ENCODE measurements at places on chromosomes 13 and 19. TPM values are rescaled to one million over a fixed set of nuclear protein-coding genes. Genes with fewer than 3 reads are reported as not detected.

GRCh38 chr13:52737965-52738364 lies 1.7 kb downstream of the CNMD start:
- DNase-seq: no peak
- H3K27me3 ChIP-seq: peaks cover 37% of the 10 kb centered on the region
- H3K36me3 ChIP-seq: no peaks in the 10 kb centered on the region
- H3K4me3 ChIP-seq: no peak overlapping the region
- H3K4me1 ChIP-seq: no peaks in the 10 kb centered on the region

- no peak overlapping the region for H3K4me3 ChIP-seq
- H3K36me3 ChIP-seq: no peaks in the 10 kb centered on the region
- H3K27me3 ChIP-seq: no peaks in the 10 kb centered on the region
- DNase-seq: no peak
- H3K27ac ChIP-seq: no peak overlapping the region
These were observed 41.0 kb upstream of the USP29 start for GRCh38 chr19:57078802-57079201.

GRCh38 chr19:51168564-51169282 lies 26.6 kb downstream of the SIGLEC7 start:
- H3K4me3 ChIP-seq: no peak overlapping the region

- no peaks in the 10 kb centered on the region for H3K36me3 ChIP-seq
- DNase-seq: no peak
- no peak overlapping the region for H3K4me3 ChIP-seq
- H3K27me3 ChIP-seq: no peaks in the 10 kb centered on the region
- peaks cover 4% of the 10 kb centered on the region for H3K4me1 ChIP-seq
These were observed 4.3 kb downstream of the DMKN start for GRCh38 chr19:35509018-35509652.

GRCh38 chr19:31648347-31648746 lies 299.1 kb upstream of the TSHZ3 start:
- no peaks in the 10 kb centered on the region for H3K27me3 ChIP-seq
- no peaks in the 10 kb centered on the region for H3K4me1 ChIP-seq
- H3K4me3 ChIP-seq: no peak overlapping the region
- H3K27ac ChIP-seq: no peak overlapping the region
- DNase-seq: no peak

- no peaks in the 10 kb centered on the region for H3K27me3 ChIP-seq
- H3K4me1 ChIP-seq: no peaks in the 10 kb centered on the region
- no peak overlapping the region for H3K4me3 ChIP-seq
- no peak overlapping the region for H3K27ac ChIP-seq
- no peaks in the 10 kb centered on the region for H3K36me3 ChIP-seq
- no peak for DNase-seq
These were observed 104.9 kb downstream of the CACNA1A start for GRCh38 chr19:13401388-13401787.

DNA sequence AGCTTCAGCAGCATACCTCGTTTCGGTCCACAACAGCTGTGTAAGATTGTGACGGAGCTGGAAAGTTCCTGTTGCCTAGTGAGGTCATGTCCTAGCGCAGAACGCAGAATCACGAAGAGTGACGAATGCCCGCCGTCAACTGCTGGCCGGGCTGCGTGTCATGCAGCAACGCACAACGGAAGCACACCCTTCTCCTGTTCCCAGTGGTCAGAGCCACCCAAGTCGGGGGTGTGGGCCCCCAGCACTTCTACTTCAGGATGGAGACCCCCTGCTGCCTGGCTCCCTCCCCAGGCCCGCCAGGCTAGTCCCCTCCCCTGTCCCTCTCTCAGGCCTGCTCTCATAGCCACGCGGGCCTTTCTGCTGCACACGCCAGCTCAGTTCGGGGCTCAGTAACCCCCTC lies 25.9 kb downstream of the C2CD4C start:
- H3K27ac ChIP-seq: no peak overlapping the region
- H3K36me3 ChIP-seq: no peaks in the 10 kb centered on the region
- no peak overlapping the region for H3K4me3 ChIP-seq
- no peak for DNase-seq

GRCh38 chr19:48746738-48747575 lies at the start of gene IZUMO1:
IZUMO1 (minus strand) TSS chr19:48746909; CDS start chr19:48745859, 1,050 bp downstream.
- H3K27me3 ChIP-seq: no peaks in the 10 kb centered on the region
- peak; percentile 87 for DNase-seq
- peak within 1 kb of the TSS; percentile 71 for H3K27ac ChIP-seq
- H3K4me3 ChIP-seq: peak within 1 kb of the TSS; percentile 62

DNA sequence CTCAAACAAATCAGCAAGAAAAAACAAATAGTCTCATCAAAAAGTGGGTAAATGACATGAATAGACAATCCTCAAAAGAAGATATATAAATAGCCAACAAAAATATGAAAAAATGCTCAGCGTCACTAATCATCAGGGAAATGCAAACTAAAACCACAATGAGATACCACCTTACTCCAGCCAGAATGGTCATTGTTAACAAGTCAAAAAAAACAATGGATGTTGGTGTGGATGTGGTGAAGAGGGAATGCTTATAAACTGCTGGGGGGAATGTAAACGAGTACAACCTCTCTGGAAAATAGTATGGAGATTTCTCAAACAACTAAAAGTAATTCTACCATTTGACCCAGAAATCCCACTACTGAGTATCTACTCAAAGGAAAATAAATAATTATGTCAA lies 239.2 kb upstream of the RFC3 start:
- no peaks in the 10 kb centered on the region for H3K27me3 ChIP-seq
- DNase-seq: no peak
- H3K4me3 ChIP-seq: no peak overlapping the region
- H3K4me1 ChIP-seq: no peaks in the 10 kb centered on the region

DNA sequence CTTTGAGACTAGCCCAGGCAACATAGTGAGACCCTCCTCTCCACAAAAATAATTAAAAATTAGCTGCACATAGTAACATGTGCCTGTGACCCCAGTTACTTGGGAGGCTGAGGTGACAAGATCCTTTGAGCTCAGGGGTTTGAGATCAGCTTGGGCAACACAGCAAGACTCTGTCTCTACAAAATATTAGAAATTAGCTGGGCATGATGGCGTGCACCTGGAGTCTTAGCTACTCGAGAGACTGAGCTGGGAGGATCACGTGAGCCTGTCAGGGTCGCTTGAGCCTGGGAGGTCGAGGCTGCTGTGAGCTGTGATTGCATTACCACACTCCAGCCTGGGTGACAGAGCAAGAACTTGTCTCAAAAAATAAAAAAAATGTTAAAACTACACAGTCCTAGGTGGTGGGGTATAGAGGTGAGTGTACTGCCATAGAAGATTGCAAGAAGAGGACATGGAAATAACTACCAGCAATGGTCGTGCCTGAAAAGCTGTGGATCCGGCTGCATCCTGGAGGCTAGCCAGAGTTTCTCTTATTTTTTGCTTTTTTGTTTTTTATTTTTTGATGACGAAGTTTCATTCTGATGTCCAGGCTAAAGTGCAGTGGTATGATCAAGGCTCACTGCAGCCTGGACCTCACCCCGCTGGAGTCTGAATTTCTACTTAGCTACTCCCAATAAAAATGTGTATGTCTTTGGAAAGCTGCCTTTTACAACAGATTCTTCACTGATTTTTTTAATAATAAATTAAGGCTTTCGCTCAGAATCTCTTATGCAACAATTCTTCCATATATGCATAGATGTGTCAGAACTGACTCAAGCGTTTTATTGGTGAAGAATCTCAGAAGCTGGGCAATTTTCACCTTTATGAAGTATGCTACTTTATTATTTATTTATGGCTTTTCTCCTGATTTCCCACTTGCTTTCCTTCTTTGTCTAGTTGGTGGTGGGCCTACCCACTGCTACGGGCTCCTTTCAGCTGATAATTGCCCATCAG lies 393.8 kb downstream of the TSHZ3 start:
- H3K36me3 ChIP-seq: no peaks in the 10 kb centered on the region
- H3K4me3 ChIP-seq: no peak overlapping the region
- no peak overlapping the region for H3K27ac ChIP-seq
- no peaks in the 10 kb centered on the region for H3K27me3 ChIP-seq

- no peaks in the 10 kb centered on the region for H3K36me3 ChIP-seq
- H3K27me3 ChIP-seq: no peaks in the 10 kb centered on the region
- no peak overlapping the region for H3K4me3 ChIP-seq
- H3K4me1 ChIP-seq: no peaks in the 10 kb centered on the region
These were observed 32.3 kb downstream of the UGGT2 start for GRCh38 chr13:96020931-96021330.

GRCh38 chr19:28556371-28556770 lies 656.6 kb downstream of the UQCRFS1 start:
- H3K4me3 ChIP-seq: no peak overlapping the region
- no peaks in the 10 kb centered on the region for H3K36me3 ChIP-seq
- no peaks in the 10 kb centered on the region for H3K27me3 ChIP-seq
- no peaks in the 10 kb centered on the region for H3K4me1 ChIP-seq
- no peak for DNase-seq

DNA sequence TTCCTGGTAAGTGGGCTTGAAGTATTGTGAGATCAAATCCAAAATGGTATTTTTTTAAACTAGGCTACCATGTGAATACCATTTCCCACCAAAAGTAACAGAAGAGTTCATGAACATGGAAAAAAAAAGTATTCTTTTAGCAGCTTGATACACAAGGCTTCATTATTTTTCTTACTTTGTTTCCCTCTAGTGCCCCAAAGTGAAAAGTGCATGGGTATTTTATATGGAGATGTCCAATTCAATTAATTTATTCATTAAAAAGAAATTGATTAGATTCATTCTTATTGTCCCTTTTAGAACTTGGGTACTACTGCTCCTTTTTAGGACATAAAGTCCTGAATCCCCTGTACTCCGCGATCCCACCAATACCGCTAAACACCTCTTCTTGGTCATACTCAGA lies 28.6 kb upstream of the SCEL start:
- no peak overlapping the region for H3K27ac ChIP-seq
- H3K4me3 ChIP-seq: no peak overlapping the region
- H3K4me1 ChIP-seq: no peaks in the 10 kb centered on the region
- no peak for DNase-seq

GRCh38 chr13:101149735-101150384 lies 266.4 kb downstream of the NALCN start:
- H3K4me3 ChIP-seq: no peak overlapping the region
- H3K27me3 ChIP-seq: no peaks in the 10 kb centered on the region
- no peaks in the 10 kb centered on the region for H3K36me3 ChIP-seq
- DNase-seq: no peak

DNA sequence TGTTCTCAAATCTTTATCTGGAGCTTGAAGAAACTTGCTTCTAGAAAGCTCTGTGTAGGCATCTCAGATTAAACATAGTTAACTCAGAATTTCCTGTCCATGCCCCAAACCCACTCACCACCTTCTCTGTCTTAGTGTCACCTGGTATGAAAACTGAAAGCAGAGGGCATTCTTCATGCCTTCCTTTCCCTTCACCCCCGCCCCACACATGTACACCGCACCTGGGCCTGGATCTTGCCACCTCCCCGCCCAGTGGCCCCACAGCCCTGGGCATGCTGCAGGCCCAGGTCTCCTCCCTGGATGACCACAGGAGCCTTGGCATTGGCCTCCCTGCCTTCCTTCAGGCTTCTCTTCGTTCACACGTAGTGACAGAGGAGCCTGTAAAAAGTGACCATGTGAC lies 15.8 kb downstream of the CFAP97D2 start:
- H3K27me3 ChIP-seq: no peaks in the 10 kb centered on the region
- no peaks in the 10 kb centered on the region for H3K4me1 ChIP-seq
- H3K27ac ChIP-seq: no peak overlapping the region
- H3K4me3 ChIP-seq: no peak overlapping the region
- no peak for DNase-seq
- H3K36me3 ChIP-seq: no peaks in the 10 kb centered on the region

GRCh38 chr13:23941211-23941610 lies 43.9 kb upstream of the C1QTNF9B start:
- no peaks in the 10 kb centered on the region for H3K27me3 ChIP-seq
- no peak overlapping the region for H3K27ac ChIP-seq
- no peaks in the 10 kb centered on the region for H3K4me1 ChIP-seq

DNA sequence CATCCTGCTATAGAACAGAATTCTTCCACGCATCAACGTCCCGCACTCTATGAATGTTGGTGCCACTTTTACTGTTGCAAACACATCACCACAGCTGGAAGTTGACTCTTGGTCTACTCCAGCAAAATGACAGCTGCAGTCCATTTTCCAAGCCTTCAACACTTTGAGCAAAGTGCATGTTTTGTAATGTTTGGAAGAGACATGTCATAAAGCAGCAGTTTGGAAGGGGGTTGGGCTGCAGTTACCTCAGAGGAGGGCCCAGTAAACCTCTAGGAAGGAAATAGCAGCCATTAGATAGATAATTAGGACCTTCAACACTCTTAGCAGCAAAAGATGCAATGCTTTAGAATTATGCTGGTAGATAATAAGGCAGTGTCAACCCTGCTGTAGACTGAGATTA lies 323.6 kb downstream of the TDRD3 start:
- DNase-seq: no peak
- no peak overlapping the region for H3K27ac ChIP-seq
- no peaks in the 10 kb centered on the region for H3K4me1 ChIP-seq
- H3K4me3 ChIP-seq: no peak overlapping the region

GRCh38 chr13:76769271-76769791 lies 116.9 kb downstream of the KCTD12 start:
- no peaks in the 10 kb centered on the region for H3K27me3 ChIP-seq
- DNase-seq: no peak
- no peak overlapping the region for H3K4me3 ChIP-seq

The CGB8 gene
- not detected for total RNA-seq

The MTUS2 gene
- not detected for total RNA-seq

The SGCG gene
- total RNA-seq: 77.6 TPM

The KLK11 gene
- total RNA-seq: 0.24 TPM

Measured in psoas muscle (tissue), 8 donors.